ENCODE measurements at places on chromosomes 6 and 20. TPM values are rescaled to one million over a fixed set of nuclear protein-coding genes. Genes with fewer than 3 reads are reported as not detected.

SLC26A8 gene
- total RNA-seq, result not detected

PIM1 gene
- 0.54 TPM for total RNA-seq

OR2H2 gene
- total RNA-seq, result not detected

CST4 gene
- not detected for total RNA-seq

EDN3 gene
- not detected for total RNA-seq

MC3R gene
- total RNA-seq, result not detected

MAP3K4 gene
- total RNA-seq, result 17.4 TPM

FAM209B gene
- total RNA-seq, result not detected

C4B gene
- total RNA-seq, result 1.1 TPM

C6orf58 gene
- total RNA-seq, result 0.11 TPM

CDH4 gene
- total RNA-seq, result 0.11 TPM
